ENCODE measurements at places on chromosomes 1 and 21.

- no peak for DNase-seq
These were observed 21.9 kb upstream of the ID3 start for GRCh38 chr1:23581219-23581618.

DNA sequence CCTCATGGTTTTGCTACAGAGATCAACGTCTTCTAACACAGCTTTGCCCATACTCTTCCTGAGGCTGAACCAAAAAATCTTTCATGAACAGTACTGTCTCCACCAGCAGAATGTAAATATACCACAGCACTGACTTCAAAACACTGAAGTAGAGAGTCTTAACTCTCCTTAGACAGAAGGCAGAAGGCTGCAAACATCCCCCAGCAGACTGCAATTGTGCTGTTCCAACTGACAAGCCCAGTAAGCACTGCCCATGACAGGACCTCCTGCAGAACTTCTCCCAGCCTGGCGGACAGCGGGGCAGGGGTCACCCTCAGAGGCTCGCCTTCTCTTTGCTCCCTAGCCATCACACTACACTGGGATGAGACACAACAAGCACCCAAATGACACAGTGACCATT is 218.7 kb downstream of the RERE start:
- DNase-seq = no peak

- DNase-seq = peak; percentile 68
These were observed 25.2 kb downstream of the FHAD1 start for GRCh38 chr1:15272009-15272781.

DNA sequence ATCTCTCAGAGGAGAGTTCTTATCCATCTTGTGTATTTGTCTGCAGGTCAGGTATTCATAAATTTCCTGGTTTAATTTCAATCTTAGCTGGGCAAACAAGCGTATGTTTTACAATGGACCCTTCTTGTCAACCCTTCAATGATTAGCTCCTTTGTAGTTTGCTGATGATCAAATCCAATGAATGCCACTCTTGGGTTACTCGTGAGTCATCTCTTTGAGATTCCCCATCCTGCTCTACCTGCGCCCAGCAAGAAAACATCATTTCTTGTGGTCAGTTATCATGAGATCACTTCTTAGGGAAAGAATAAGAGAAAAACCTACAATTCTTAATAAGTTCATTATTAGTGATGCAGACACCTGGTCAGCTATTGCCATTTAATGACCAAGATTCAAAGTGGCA is 572.3 kb upstream of the PKN2 start:
- no peak for DNase-seq

GRCh38 chr1:103900005-103900404 is 150.3 kb downstream of the AMY1C start:
- DNase-seq = peak; percentile 12

DNA sequence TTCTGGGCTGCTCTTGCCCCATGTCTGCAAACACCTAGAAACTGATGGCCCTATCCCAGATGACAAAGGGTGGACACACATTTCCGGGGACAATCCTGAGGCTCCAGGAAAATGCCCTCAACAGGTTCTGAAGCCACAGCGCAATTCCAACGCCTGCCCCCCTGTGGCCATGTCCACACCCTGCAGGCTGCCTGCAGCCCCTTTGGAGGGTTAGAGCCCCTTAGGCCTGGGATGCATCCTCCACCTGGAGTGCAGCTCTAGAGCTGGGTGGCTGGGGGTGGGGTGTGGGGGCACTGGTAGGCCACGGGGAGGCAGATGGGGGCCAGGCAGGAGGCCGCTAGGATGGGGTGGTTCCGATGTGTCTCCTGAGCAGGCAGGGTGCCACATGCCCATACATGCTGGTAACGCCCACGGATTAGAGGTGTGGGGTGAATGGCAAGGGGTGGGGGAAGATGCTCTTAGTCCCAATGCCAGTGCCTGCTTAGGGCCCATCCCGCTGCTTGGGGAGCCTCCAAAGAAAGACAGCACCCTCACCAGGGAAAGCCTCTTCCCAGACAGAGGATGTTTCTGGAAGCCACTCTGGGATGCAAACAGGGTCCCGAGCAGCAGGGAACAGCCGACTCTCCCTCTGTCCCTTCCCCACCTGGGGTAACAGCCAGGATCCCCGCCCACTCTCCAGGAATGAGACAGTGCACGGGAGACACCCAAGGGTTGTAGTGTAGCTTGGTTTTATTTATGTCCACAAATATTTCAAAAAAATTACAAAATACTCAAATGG is 34.0 kb downstream of the SLC45A1 start:
- peak; percentile 36 for DNase-seq

GRCh38 chr1:226809785-226810571 is 60.4 kb upstream of the PSEN2 start:
- DNase-seq = peak; percentile 17

DNA sequence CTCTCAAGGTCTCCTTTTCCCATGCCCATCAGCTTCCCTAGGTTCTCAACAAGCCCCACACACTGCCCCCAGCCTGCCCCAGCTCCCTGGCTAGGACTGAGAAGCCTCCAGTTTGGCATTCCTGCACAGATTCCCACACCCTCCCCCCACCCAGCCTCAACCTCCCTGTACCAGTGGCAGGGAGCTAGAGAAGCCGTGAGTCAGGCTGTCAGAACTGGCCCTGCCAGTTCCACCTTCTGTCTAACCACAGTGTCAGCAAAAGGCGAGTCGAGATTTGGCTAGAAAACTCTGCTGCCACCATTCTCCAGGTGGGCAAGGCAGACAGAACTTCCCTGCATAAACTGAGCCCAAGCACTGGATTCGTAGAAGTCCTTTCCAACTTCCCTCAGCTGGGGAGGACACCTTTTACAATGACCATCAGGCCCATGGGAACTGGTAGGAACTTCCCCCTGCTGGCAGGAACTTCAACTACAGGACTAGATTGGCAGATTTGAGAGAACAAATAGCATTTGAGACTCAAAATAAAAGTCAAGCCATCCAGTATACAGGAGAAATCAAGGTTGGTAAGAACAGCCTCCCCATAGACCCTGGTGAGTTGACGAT is 31.0 kb downstream of the TNNT2 start:
- peak; percentile 63 for DNase-seq

- no peak for DNase-seq
These were observed 159.6 kb downstream of the PTPRU start for GRCh38 chr1:29395736-29396437.

All from RPMI8226 (cell line).